ENCODE measurements at places on chromosomes 7 and 10.

- peak; percentile 3 for DNase-seq
Observed at GRCh38 chr10:90193240-90193985, 492.0 kb downstream of the KIF20B start.

- DNase-seq: no peak
Observed at GRCh38 chr7:132576721-132577085, 433 bp upstream of the PLXNA4 start.

DNA sequence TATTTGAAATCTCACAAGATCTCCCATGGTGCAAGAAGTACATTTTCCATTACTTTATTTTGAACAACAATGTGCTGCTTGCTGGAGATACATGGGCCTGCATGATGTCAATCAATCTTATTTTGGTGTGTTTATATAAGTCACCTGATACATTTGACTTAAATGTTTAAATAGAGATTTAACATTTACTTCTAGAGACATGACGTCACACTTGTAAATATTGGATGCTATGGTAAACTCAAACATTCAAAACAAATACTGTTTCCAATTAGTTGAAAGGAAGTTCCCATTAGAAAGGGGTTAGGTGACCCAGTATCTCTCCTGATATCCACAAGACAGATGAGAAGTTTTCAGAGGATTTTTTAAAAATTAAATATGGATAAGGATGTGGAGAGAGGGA, 214.5 kb downstream of the NSUN6 start:
- DNase-seq: no peak

GRCh38 chr7:70586822-70587221, 545.1 kb upstream of the GALNT17 start:
- no peak for DNase-seq

- peak; percentile 77 for DNase-seq
Observed at GRCh38 chr7:27745064-27745583, 5.2 kb downstream of the TAX1BP1 start.

- DNase-seq: peak; percentile 64
Observed at GRCh38 chr10:60148266-60148840, 241.3 kb downstream of the ANK3 start.

- DNase-seq: no peak
Observed at GRCh38 chr7:12751764-12752163, 64.3 kb downstream of the ARL4A start.

GRCh38 chr7:44062180-44062902, 3.0 kb downstream of the PGAM2 start:
- DNase-seq: no peak

- no peak for DNase-seq
Observed at GRCh38 chr10:43683451-43684291, 35.0 kb upstream of the ZNF32 start.

DNA sequence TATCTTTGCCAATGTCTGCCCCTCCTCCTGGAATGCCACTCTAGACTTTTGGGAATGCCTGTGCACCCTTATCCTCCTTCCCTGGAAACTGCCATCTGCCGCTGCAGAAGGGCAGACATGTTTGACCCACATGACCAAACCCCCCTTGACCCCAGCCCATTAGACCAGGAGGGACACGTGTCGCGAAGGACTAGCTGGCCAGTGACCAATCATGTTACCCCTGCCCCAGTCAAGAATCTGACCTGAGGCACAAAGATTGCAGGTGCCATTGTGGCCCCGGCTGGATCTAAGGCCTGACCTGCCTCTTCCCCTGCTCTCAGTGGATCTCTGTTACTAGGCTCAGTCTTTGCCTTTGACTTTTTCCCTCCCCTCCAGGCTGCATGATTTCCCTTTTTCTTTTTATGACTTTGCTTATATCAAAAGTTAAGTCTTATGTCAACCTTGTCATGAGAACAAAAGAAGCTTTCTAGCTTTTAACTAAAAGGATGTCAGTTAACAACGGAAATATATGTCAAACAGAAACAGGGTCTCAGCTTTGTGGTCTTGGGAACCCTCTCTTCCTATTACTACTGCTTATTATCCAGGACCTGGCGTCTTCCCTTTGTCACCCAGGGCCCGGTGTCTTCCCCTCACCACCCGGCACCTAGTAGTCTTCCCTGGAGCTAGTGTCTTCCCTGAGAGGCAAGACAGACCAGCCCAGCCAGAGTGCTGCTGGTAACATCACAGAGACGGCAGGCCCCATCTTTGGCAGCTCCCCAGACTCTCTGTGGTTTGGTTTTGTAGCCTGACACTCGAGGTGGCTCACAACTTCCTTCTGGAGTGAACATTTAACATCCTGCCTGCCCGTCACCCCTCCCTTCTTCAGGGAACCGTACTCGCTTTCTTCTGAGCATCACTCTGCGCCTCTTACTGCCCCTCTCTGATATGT, 24.4 kb upstream of the PPIF start:
- peak; percentile 87 for DNase-seq

DNA sequence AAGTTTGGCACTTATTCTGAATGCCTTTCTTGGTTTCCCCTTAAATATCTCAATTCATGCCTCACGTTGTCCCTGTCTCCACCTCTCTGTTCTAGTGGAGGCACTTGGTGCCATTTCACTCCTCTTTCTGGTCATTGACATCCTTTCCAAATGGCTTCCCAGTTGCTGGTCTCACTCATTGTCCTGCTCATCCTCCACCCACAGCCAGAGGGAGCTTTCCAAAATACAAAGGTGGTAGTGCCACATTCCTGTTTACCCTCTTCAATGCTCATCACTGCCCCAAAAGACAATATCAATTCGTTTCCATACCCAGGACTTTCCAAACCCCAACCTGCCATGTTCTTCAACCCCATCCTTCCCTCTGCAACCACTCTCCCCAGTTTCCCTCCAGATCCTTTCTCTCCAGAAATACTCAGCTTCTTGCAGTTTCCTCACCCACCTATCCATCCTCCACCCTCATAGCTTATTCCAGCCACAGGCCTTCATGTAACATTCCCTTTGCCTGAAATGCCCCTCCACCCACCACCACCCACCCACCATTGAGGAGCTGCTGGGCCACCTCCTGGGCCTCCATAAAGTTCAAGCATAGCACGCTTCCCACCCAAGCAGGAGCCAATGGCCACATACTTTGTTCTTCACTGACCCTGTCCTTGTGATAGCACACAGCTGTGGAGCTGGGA, 63.1 kb upstream of the ADRB1 start:
- DNase-seq: no peak

DNA sequence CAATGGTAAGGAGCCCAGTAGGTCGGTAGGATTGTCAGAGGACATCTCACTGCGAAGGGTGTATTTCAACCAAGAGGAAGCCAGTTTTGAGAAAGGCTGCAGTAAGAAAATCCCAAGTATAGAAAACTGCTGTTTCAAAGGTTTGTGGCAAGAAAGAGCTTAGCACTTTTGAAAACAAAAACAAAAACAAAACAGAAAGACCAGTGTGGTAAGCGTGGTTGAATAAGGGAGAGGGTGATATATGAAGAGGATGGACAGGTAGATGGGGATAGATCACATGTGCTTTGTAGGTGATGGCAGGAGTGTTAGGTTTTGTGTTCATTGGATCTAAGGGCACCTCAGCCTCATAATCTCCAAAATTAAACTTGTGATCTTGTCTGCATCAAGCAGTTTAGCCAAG, 141.6 kb upstream of the WNT16 start:
- no peak for DNase-seq

- no peak for DNase-seq
Observed at GRCh38 chr10:119233821-119234220, 26.4 kb downstream of the GRK5 start.

DNA sequence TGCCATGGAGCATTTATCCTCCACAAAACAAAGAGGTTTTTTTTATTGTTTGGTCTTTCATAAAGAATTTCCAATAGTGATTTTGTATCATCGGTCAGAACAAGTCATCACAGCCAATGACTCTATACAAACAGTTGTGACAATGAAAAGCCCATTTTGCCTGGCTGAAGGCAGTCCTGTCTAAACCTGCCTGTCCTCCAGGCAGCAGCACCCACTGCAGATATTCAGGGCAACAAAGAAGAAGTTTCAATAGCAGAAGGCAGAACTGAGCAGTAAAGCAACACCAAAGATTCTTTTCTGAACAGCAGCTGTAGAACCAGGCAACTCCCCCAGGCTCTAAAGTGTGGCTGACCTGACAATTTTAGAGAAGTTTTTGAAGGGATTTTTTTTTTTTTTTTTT, 169.4 kb downstream of the FGFR2 start:
- no peak for DNase-seq

GRCh38 chr7:20241911-20242261, 24.7 kb upstream of the MACC1 start:
- no peak for DNase-seq

DNA sequence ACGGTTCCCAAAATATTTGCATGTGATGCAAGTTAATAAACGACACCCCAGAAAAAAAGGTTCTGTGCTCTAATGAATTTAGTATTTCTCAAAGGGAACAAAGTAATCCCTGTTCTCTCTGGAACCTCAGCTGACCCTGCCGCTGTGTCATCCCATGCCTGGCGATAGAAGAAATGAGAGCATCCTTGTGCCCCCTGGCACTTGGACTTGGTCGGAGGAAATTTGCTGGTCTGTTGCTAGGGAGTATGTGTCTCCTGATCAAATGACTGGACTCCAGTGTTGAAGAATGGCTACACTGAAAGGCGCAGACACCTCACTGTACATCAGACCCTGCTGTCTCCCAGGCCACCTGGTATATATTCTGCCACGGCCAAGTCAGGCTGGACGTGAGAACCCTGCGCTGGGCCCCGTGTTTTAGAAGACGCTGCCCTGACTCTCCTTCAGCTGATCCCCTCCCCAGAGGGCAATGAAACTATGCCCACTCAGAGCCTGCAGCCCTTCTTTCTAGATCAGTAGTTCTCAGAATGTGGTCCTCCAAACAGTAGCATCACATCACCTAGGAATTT, 67.2 kb downstream of the THNSL1 start:
- DNase-seq: no peak

- DNase-seq: no peak
Observed at GRCh38 chr10:8070440-8070839, 16.0 kb downstream of the GATA3 start.

DNA sequence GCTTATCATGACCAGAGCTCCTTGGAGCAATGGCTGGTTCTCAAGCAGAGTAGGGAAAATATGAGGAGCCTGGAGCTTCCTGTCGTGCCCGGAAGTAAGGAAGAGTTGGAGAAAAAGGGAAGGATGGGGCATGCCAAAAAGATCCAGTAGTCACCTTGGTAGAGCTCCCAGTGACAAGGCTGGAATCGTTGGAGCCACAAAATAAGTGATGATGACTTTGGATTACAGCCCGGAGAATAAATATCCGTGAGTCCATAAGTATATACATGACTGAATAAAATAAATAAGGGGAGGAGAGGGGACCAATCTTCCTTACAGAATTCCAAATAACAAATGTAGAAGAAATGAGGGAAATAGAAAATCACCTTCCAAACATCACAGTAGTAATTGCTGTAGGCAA, 29.3 kb downstream of the LMTK2 start:
- DNase-seq: no peak

DNA sequence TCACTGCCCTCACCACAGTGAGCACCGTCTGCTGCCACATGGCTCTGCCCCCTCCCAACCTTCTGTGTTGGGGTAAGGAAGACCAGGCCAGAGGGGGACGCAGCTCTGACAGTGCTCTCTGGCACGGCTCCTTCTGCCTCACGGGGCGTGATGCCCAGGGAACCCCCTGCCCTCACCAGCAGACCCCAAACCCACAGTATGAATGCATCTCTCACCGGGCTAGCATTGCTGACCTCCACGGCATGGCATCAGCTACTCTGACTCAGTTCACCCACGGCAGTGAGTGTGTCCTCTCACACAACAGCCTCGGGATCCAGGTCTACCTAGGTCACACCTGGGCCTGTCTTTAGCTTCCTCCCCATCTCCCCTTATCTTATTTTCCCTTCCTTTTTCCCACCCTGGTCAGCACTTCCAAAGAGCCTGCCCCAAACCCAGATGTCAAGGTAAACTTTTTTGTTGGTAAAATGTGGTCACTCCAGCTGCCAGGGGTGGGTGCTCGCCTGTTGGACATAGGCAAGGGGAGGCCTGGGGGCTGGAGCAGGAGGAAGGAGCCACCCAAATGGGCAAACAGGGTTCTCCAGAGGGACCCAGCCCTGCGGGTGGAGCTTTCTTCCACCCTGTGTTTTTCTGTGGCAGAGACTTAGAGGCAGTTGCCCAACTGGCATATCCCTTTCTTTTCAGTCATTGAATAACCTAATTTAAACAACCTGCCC, 4.4 kb downstream of the CALML3 start:
- DNase-seq: no peak

- DNase-seq: peak; percentile 23
Observed at GRCh38 chr10:47076949-47077361, 165.7 kb downstream of the PTPN20 start.

DNA sequence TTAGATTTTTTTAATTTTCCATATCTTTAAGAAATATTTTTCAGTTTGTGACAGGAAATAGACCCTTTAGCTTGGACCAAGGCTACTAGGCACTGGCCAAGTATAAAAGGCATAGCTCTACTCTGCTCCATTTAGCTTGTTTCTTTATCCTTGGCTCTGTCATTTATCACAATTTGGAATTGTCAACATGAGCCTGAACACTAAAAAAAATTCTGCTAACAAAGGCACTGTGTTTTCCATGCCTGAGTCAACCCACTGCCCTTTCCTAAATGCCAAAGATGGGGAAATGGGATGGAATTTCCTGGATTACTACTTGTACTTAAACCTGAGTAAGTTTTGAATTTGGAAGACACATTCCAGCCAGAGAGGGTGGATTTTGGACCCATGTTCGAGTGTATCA, 128.4 kb downstream of the NSUN6 start:
- DNase-seq: no peak

DNA sequence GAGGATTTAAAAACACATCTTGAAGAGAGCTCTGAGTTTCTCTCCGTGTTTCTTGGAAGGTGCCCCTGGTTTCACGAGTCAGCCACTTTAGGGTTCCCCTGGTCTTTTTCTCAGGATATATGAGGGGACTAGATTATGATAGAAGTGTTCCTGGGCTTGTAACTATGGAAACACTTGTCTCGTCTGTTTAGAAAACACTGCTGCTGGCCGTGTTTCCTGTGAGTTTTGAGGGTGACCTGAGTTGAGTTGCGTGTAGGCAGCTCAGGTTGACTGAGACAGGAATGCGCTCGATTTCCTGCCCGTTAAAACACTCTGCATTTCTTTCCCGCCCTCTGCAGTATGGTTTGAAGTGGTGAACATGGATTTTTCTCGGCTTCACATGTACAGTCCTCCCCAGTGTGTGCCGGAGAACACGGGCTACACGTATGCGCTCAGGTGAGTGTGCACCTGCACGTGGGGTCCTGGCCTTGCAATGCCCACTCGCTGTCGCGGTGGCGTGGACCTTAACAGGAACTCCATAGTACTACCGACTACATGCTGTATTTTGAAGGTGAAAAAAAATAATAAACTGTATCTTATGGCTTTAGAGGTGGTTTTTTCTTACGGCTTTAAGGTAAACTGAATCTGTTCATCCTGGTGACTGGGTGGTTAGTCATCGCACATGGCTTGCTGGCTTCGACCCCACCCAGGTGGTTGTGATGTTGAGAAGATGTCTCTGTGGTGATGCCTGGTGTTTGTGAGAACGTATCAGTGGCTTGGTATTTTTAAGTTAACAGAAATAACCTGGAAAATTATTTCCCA, at the start of gene SUN1:
SUN1 (plus strand) TSS at position 310 of the 801 bp plus-strand sequence; CDS start at position 359, 49 bp downstream.
- DNase-seq: peak; percentile 70
